ENCODE measurements at places on chromosomes 4 and X.

GRCh38 chr4:74205046-74205445 is 47.1 kb downstream of the MTHFD2L start:
- no peak overlapping the region for H3K4me3 ChIP-seq
- H3K27ac ChIP-seq: no peak overlapping the region
- H3K27me3 ChIP-seq: no peaks in the 10 kb centered on the region
- no peak for DNase-seq
- H3K4me1 ChIP-seq: peaks cover 5% of the 10 kb centered on the region

DNA sequence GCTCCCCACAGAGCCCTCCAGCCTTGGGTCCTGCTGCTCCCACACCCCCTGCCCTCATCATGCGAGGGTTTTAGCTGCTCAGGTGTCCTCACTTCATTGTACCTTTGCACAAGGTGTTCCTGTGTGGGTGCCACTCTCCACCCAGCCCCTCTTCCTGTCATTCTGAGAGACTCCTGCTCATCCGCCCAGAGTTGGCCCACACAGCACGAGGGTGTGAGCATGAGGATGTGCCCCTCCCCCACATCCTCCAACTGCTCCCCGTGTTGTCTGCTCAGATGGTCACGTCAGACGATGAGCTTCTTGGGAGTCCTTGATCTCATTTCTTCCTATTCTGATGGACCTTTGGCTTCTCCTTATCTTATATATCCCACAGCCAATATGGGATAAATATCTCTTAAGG is 53.2 kb downstream of the HTT-AS start:
- H3K27ac ChIP-seq: no peak overlapping the region
- no peak overlapping the region for H3K4me3 ChIP-seq
- no peaks in the 10 kb centered on the region for H3K4me1 ChIP-seq
- no peaks in the 10 kb centered on the region for H3K27me3 ChIP-seq

DNA sequence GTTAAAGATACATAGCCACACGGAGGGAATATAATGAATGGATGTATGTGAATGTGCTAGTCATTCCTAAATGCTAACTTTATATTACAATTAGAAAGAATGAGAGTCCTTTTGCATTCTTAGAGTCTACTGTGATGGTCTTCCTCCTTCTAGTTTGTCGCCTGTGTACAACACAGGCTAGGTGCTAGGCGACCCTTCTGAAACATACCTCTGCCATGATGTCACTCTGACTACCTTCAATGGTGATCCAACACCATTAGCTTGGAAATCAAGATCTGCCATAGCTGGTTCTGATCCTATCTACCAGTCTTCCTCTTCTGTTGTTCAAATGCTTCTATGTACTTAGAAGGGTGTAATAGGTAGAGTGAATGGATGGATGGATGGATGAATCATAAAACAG is 151.2 kb downstream of the MGST2 start:
- H3K4me3 ChIP-seq: no peak overlapping the region
- H3K4me1 ChIP-seq: peaks cover 20% of the 10 kb centered on the region
- no peak for DNase-seq
- no peaks in the 10 kb centered on the region for H3K27me3 ChIP-seq
- H3K27ac ChIP-seq: no peak overlapping the region

DNA sequence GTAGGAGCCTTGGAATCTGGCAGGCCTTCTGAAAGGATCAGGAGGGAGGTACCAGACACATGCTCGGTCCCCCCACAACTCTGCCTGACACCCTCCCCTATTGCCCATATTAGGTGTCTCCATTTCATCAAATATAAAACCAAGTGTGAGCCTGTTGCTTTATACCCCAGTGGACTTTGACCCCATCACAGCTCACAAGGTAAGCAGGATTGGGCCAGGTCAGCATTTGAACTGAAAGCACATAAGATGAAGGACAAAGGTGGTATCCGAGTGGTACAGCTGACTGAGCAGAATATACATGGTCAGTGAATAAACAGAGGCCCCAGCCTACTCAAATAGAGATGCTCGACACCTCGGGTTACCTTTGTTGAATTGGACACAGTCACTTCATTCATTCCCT is 20.0 kb downstream of the SLC25A43 start:
- DNase-seq: no peak
- H3K27ac ChIP-seq: no peak overlapping the region
- no peak overlapping the region for H3K4me3 ChIP-seq

- H3K27me3 ChIP-seq: no peaks in the 10 kb centered on the region
- no peaks in the 10 kb centered on the region for H3K36me3 ChIP-seq
- H3K4me3 ChIP-seq: no peak overlapping the region
- DNase-seq: no peak
- peaks cover 1% of the 10 kb centered on the region for H3K4me1 ChIP-seq
- H3K27ac ChIP-seq: no peak overlapping the region
Observed at GRCh38 chrX:133308499-133308897, 90.3 kb upstream of the TFDP3 start.

All from PC-3 (cell line).